ENCODE measurements at places on chromosomes 5 and 9.
A peak's percentile ranks its signal among the peaks of the same experiment; 100 is the strongest.

- DNase-seq, result no peak
Observed at GRCh38 chr5:9895302-9895645, 265.1 kb upstream of the TAS2R1 start.

GRCh38 chr9:129206905-129207304 lies 28.8 kb upstream of the IER5L start:
- no peak for DNase-seq

GRCh38 chr5:56565644-56566043 lies 249.7 kb upstream of the MAP3K1 start:
- DNase-seq, result no peak

GRCh38 chr9:29875547-29875946 lies 2302.3 kb upstream of the C9orf72 start:
- DNase-seq, result no peak

DNA sequence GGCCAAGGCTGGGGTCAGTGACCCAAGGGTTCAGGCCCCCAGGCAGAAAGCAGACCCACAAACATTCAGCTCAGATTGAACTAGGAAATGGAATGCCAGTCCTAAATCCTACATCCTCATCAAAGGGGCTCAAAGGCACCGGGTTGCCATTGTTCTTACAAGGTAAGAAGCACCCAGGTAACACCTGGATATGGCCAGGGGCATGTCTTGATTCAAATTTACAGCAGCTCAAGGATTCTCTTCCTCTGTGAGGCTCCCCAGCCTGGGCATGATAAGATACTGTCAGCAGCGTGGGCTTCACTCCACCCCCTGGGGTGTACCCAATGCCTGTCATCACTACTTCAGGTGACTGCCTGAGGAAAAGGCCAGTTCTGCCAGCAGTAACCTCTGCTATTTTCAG lies 92.1 kb upstream of the FSTL4 start:
- DNase-seq, result no peak

DNA sequence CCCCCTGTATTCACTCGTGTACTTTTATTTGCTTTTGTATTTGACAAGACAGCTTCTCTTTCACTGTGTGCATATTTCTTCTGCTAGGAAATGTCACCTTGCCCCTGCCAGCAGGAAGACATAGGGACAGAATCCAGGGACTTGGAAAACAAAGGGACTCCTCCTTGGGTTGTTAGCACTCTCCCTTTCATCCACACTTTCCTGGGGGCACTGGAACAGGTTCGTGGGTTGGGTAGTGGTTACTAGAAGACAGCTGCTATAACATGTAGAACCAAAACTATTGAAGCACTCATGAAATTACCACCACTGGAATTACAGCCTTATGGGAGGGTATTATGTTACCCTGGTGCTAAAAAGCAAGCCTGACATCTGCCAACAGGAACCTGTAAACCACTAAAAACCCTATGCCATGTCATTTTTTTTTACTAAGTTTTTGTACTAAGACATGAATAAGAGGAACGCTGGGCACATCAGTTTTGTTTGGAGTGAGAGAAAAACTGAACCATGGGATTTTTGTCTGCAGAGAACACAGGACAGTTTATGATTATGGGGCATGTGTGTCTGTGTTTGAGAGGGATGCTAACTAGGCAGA lies 4.7 kb upstream of the CCL28 start:
- no peak for DNase-seq

DNA sequence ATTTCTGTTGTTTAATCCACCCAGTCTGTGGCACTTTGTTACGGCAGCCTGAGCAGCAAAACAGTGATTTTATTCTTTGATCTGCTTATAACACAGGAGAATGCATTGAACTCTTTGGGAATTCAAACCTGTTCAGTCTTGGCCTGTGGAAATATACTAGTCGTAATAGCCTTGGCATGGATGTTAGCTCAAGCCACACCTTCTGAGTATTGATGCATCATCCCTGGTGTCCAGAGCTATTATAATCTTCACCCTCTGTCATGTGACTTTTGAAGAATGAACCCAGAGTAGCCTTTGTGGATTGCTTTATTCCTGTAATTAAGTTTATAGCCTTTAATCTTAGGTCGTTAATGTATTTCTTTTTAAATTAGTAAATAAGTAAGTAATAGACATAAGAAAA lies 50.8 kb upstream of the TEX48 start:
- DNase-seq, result no peak

DNA sequence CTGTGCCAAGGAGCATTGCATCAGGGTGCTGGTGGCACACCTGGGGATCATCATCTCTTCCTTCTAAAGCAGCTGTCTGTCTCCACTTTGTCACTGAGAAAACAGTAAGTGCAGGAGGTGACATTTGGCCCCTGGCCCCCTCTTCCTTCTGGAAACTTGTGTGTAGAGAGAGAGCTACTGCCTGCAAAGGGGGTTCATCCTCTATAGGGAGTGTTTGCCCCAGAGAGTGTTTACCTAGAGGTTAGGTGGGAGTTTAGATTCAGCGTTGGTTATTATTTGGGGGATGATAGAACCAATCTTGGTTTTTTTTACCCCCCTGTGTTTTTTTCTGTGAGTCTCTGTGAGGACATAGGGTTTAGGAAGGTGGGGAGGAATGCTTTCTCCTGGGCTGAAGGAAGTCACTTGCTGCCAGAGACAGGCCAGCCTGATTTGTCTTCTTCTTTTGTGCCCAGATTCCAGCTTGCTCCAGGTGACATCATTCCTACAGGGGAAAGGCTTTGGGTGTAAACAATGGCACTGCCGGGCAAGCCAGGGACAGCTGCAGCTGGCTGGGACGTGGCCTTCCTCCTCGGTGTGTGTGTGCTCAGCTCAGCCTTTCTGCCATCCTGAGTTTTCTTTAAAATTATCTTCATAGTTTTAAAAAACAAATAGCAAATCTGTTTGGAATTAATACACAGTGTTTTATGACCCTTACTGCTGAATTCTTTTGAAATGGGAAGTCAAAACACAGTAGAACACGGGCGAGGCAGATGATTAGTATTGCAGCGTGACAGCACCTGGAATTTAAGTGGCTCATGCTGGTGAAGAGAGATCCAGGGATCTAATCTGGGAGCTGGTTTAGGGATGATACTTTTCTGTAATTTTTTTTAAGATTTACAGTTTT lies 24.5 kb downstream of the PRRC2B start:
- DNase-seq, result no peak

- no peak for DNase-seq
Observed at GRCh38 chr5:175542232-175542965, 64.0 kb downstream of the SFXN1 start.

DNA sequence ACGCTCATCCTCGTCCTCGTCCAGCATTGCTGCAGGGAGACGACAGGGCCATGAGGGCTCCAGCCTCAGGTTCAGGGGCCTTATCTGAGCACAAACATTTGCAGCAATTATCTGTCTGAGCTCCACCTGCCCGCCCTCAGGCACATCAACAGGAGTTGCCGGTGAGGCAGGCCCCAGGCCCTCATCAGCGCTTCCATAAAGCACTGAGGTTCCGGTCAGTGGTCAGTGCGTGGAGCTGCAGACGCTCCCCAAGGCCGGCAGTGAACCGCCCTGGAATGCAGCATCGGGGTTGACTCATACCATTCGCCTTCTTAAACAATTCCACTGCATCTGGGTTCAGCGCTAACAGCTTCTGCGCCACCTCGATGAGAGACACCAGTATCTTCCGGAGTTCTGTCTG lies 15.2 kb downstream of the UBAC1 start:
- DNase-seq, result no peak

DNA sequence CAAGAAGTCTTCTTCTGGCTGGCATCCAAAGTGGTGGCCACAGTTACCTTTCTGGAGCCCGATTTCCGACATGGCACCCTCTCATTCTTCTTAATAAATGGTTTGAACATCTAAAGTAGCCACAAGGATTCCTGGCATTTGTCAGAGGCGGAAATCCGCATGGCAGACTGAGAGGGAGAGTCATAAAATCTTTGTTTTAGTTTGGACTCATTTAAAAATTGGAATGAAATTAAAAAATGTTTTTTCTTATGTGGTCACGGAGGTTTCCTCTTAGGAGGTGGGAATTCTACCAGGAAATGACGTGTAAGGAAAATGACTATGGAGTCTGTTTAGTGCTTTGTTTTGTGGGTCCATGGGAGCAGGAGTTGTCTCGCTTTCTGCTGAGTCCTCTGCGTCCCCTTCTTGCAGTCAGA lies 133.0 kb upstream of the PTCH1 start:
- peak; percentile 23 for DNase-seq

DNA sequence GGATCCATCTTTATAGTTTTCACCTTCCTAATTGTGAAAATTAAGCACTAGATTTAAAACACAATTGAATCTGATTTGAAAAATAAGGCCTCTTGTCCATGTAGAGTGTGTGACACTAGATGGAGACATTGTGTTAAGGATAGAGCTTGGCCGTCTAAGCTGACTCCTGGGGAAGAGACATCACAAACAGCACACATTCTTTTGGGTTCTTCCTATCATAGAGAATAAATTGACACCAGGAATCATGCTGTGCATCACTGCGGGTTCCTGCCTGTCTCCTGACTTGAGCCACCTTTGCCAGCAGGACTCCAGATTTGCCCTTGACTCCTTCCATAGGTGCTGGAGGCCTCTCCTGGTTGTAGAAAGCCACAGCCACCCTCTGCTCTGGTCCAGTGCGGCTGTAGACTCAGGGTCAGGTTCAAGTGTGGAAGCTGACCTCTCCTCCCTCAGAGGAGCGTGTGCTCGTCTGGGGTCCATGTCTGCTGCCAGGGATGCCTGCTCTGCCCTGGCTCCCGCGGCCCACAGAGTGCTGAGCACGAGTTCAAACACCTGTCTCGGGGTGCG lies 11.2 kb downstream of the ROPN1L start:
- DNase-seq, result peak; percentile 83

GRCh38 chr9:974996-975739 lies 1.3 kb upstream of the DMRT3 start:
- no peak for DNase-seq

- DNase-seq, result no peak
Observed at GRCh38 chr5:44809956-44810420, 1.2 kb downstream of the MRPS30 start.

DNA sequence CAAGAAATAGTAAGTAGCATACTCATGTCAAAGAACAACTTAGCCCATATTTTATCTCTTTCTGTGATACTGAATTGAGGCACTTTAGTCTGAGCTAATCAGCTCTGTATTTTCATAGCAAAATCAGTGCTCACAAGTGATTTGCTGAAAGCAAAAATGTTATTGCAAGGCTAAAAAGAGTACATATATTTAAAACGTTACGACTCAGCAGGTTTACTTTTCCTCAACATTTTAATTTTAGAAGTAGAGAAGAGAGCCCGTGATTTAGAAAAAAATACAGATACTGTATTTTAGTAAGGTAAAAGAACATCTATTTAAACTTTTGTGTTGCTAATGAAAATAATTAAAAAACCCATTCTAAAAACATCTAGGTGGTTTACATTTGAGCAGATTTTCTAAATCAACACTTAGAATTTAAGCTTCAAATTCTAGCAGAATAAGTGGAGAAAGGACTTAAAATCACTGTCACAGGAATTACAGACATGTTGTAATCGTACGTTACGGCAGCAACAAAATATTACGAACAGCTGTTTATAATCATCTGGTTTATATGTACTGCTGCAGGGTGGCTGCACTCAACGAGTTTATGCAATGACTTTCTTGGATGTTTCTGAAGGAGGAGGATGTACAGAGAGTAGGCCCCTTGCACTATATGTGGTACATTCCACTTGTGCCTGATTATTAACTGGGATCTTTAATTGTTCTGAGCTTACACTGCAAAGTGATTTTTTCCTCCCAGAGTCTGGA lies 20.1 kb downstream of the SREK1 start:
- no peak for DNase-seq
